ENCODE measurements at places on chromosomes 2 and 18. TPM values are rescaled to one million over a fixed set of nuclear protein-coding genes. Genes with fewer than 3 reads are reported as not detected.

Gene PNO1
- total RNA-seq = 5.5 TPM

Gene SNTG2
- total RNA-seq = 1.2 TPM

Gene ARMC9
- 13.6 TPM for total RNA-seq

GRCh38 chr2:162967147-162967546 lies 128.6 kb upstream of the KCNH7 start:
- no peak for DNase-seq

GRCh38 chr18:8601277-8602032 lies 7.8 kb upstream of the RAB12 start:
- no peak for DNase-seq
